Stimulated activated CD8-positive, alpha-beta memory T cell treated with anti-CD3 and anti-CD28 coated beads, Interleukin-15, amount 100 ng/mL, for 24 hours (primary cell): ENCODE measurements at places on chromosomes 4 and X.

- DNase-seq, result no peak
Observed at GRCh38 chr4:48862661-48863060, 31.8 kb downstream of the OCIAD1 start.

GRCh38 chr4:152399246-152399645 is 136.6 kb downstream of the FBXW7 start:
- DNase-seq, result no peak

GRCh38 chr4:81389720-81390119 is 82.0 kb downstream of the RASGEF1B start:
- DNase-seq, result no peak

DNA sequence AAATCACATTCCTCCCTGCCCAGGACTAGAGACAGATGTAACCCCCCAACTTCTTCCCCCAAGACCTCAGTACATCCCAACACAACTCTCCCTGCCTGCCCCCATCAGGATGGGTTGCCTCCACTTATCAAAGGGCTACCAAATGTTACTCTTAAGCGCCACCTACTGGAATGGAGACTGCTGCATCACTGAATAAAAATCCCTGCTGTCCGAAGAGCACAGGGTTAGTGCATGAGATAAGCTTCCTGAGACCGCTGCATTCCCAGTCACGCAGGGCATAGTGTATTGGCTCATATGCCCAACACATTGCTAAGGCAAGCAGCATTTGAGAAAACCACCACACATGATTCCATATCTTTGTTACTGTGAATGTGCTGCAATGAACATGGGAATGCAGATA is 544.5 kb downstream of the PPP4R3C start:
- no peak for DNase-seq

DNA sequence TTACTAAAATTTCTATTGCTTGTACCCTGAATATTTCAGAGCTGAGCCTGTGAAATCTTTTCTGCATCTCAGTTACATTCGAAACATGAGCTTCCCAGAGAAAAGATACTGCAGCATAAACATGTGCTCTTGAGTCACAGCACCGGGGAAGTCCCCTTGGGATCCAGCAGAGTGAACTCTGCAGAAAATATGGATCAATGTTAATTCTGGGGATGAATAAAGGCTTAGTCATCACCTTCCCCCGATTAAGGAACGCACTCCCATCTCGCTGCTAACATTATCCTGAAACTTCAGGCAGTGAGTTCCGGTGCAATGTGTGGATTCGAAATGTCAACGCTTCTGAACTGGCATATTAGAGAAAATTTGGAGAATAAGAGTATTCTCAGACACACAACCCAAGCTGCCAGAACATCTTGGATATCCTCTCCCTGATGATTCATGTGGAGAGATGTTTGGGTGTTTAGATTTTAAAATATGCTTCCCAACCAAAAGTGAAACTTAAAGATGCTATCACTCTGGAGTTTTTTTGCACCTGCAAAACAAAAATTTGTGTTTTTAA is 90.8 kb downstream of the IRF2 start:
- DNase-seq, result no peak

- no peak for DNase-seq
Observed at GRCh38 chr4:157300701-157301100, 80.2 kb downstream of the GRIA2 start.

DNA sequence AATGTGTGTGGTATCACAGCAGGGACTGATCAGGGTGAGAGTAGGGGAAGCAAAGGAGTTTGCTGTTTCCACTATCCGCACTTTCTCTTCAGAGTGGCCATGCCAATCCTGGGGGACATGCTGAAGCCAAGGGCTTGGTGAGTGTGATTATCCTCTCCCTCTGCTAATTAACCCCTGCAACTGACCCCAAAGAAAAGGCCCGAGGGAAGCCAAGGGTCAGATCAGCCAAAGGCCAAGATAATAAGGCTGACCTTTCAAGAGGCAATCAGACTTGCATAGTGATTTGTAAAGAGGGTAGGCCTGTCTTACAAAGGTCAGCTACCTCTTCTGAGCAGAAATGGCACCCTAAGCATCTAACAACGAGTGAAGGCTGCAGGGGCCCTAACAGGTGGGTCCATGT is 420.5 kb upstream of the CPEB2 start:
- DNase-seq, result no peak

- no peak for DNase-seq
Observed at GRCh38 chr4:183729430-183730328, 70.6 kb downstream of the TRAPPC11 start.
